Activated naive CD4-positive, alpha-beta T cell treated with anti-CD3 and anti-CD28 coated beads, Interleukin-2, amount 10 ng/mL, durations not matched to agents 7 days and 5 days (primary cell): ENCODE measurements at places on chromosomes 16 and 17.
A peak's percentile ranks its signal among the peaks of the same experiment; 100 is the strongest.

- H3K4me1 ChIP-seq, result peaks cover 61% of the 10 kb centered on the region
- peak overlapping the region; percentile 87 for H3K4me3 ChIP-seq
- no peak for DNase-seq
These were observed 1.5 kb downstream of the ATPAF2 start for GRCh38 chr17:18037486-18037885.

- no peak for DNase-seq
- peaks cover 3% of the 10 kb centered on the region for H3K36me3 ChIP-seq
- no peak overlapping the region for H3K4me3 ChIP-seq
- peaks cover 27% of the 10 kb centered on the region for H3K4me1 ChIP-seq
These were observed 213.2 kb downstream of the CCDC182 start for GRCh38 chr17:57531648-57532504.

GRCh38 chr17:29840884-29841283, 89.1 kb downstream of the SSH2 start:
- no peaks in the 10 kb centered on the region for H3K4me1 ChIP-seq
- no peak for DNase-seq
- H3K27ac ChIP-seq, result no peak overlapping the region
- peaks cover 2% of the 10 kb centered on the region for H3K36me3 ChIP-seq
- H3K27me3 ChIP-seq, result no peaks in the 10 kb centered on the region

GRCh38 chr17:42843358-42843934, 934 bp upstream of the AOC2 start:
- no peak overlapping the region for H3K4me3 ChIP-seq
- peaks cover 2% of the 10 kb centered on the region for H3K4me1 ChIP-seq
- peaks cover 52% of the 10 kb centered on the region for H3K36me3 ChIP-seq
- H3K27me3 ChIP-seq, result no peaks in the 10 kb centered on the region

- no peak overlapping the region for H3K4me3 ChIP-seq
- H3K36me3 ChIP-seq, result peaks cover 3% of the 10 kb centered on the region
- peak overlapping the region; percentile 46 for H3K27ac ChIP-seq
These were observed 81.7 kb downstream of the YPEL2 start for GRCh38 chr17:59413014-59413766.

DNA sequence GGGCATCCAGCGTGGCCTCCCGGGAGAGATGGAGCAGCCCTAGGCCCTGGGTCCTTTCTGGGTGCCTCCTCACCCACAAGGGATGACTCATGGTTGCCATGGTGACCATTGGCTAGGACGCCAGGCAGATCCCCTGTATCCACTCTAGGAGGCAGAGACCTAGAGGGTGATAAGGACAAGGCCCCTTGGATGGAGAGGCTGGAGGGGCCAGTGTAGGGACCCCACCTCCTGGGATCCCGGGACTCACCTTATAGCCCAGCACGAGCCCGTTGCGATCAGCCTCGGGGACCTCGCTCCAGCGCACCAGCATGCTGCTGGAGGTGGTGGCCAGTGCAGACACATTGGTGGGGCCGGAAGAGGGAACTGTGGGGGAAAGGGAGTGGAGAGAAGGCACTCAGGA, 82.2 kb upstream of the CDC42EP4 start:
- DNase-seq, result no peak
- H3K27ac ChIP-seq, result no peak overlapping the region
- H3K27me3 ChIP-seq, result no peaks in the 10 kb centered on the region
- no peaks in the 10 kb centered on the region for H3K4me1 ChIP-seq
- H3K4me3 ChIP-seq, result no peak overlapping the region
- H3K36me3 ChIP-seq, result no peaks in the 10 kb centered on the region

DNA sequence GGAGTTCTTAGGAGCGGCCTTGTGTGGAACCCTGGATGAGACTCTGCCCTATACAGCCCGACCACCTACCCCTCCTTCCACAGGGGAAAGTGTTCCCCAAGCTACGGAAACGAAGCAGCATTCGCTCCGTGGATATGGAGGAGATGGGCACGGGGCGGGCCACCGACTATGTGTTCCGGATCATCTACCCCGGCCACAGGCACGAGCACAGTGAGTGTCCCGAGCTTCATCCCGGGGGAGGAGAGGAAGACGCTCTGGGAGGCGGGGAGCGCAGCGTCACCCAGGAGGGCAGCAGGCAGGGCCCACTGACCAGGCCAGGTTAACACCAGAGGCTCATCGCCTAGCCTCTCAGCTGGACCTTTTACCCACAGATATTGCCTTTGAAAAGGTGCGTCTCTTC, 27.8 kb downstream of the SGSM2 start:
- no peaks in the 10 kb centered on the region for H3K27me3 ChIP-seq
- DNase-seq, result no peak
- H3K27ac ChIP-seq, result no peak overlapping the region
- no peaks in the 10 kb centered on the region for H3K4me1 ChIP-seq

GRCh38 chr16:51636920-51637769, 486.1 kb upstream of the SALL1 start:
- no peaks in the 10 kb centered on the region for H3K4me1 ChIP-seq
- H3K27me3 ChIP-seq, result no peaks in the 10 kb centered on the region
- no peak overlapping the region for H3K4me3 ChIP-seq
- DNase-seq, result no peak
- no peak overlapping the region for H3K27ac ChIP-seq

DNA sequence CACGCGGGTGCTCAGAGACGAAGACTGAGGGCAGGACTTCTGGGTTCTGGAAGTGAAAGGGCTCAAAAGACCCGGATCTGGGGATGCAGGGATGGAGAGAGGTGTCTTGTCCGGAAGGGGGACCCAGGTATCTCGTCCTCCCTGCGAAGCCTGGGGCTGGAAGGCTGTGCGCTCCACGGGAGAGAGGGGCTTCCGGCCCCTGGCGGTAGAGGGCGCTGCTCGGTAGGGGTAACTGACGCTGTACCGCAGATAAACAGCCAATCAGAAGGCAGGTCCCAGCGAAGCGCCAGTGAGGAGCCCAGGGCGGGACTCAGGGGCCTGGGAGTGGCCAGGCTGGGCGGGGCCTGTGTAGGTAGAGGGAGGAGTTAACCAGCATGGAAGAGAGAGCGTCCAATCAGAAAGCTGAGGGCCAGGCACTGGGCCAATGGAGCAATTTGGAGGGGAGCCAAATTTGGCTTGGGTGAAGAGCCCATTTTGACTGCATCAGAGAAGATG, 804 bp downstream of the TGFB1I1 start:
- peak; percentile 56 for DNase-seq
- H3K27ac ChIP-seq, result no peak overlapping the region
- H3K4me3 ChIP-seq, result peak overlapping the region; percentile 60
- H3K4me1 ChIP-seq, result peaks cover 31% of the 10 kb centered on the region

DNA sequence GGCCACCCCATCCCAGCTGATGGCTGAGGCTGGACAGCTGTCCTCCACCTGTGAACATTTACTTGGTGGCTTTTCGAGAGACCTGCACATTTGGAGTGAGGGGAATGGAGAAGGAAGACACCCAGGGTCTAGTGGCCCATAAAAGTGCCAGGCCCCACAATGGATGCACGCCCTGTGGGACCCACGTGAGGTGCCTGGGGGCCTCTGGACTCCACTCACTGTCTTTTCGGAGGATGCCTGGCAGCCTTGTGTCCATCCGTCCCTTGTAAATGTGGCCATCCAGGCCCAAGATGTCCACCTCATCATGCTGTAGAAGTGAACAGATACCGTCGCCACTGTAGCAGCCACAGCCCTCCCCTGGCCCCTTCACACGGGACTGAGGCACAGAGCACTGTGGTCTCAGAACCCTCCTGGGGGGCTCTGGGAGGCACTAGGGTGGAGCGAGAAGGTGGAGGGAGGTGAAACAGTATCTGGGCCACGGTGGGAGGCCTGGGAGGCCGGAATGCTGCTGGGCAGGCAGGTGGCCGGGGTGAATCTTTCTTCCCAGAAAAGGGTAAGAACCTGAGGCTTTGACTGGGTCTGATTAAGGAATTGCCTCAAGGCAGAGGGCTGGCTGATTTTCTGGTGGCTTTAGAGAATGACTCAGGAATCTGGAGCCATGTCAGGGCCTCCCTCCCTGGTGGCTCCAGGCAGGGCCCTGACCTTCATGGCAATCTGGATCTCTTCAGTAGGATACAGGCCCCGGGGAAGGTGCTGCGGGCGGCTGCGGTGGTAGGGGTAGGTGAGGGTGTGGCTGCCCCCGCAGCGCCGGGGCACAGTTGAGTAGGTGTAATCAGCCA, 11.5 kb downstream of the UBALD2 start:
- H3K27me3 ChIP-seq, result peaks cover 5% of the 10 kb centered on the region
- DNase-seq, result peak; percentile 28
- H3K36me3 ChIP-seq, result peaks cover 2% of the 10 kb centered on the region

DNA sequence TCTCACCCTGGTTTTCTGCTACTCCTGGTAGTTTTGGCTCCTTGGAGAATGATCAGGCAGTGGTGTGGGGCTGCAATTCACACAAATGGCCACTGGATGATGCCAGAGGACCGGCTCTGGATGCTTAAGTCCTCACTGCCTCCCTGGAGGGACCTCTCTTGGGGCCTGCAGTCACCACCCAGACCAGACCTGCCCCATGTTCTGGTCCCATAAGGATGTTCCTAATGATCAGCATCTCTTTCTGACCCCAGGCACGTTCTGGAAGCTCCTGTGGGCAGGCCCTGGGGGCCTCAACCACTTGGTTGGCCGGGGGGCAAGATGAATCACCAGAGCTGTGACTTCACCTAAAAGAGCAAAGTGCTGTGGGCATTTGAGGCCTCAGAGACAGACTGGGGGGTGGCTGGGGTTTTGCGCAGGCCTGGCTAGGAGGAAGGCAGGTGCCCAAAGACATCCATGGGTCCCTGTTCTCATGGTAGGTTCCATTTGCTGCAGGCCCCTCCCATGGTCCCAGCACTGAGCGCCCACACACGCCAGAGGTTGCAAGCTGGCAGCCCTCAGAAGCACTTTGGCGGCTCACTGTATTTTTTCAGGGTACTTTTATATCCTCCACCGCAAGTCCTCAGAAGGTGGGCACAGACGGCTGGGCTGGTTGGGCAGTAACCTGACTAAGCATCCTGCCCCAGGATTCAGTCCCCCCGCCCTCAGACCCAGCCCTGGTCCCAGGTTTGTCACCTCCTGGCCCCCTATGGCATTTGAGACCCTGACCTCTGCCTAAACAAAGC, 53.2 kb downstream of the NT5M start:
- H3K27ac ChIP-seq, result no peak overlapping the region
- H3K36me3 ChIP-seq, result no peaks in the 10 kb centered on the region
- peak; percentile 81 for DNase-seq
- peaks cover 2% of the 10 kb centered on the region for H3K4me1 ChIP-seq
- no peak overlapping the region for H3K4me3 ChIP-seq
- H3K27me3 ChIP-seq, result peaks cover 32% of the 10 kb centered on the region
